ENCODE measurements at places on chromosomes 12 and 14.

GRCh38 chr12:7128681-7129286, at the start of gene RBP5:
RBP5 (minus strand) TSS chr12:7128889; CDS start chr12:7128775, 114 bp downstream.
- DNase-seq = no peak

DNA sequence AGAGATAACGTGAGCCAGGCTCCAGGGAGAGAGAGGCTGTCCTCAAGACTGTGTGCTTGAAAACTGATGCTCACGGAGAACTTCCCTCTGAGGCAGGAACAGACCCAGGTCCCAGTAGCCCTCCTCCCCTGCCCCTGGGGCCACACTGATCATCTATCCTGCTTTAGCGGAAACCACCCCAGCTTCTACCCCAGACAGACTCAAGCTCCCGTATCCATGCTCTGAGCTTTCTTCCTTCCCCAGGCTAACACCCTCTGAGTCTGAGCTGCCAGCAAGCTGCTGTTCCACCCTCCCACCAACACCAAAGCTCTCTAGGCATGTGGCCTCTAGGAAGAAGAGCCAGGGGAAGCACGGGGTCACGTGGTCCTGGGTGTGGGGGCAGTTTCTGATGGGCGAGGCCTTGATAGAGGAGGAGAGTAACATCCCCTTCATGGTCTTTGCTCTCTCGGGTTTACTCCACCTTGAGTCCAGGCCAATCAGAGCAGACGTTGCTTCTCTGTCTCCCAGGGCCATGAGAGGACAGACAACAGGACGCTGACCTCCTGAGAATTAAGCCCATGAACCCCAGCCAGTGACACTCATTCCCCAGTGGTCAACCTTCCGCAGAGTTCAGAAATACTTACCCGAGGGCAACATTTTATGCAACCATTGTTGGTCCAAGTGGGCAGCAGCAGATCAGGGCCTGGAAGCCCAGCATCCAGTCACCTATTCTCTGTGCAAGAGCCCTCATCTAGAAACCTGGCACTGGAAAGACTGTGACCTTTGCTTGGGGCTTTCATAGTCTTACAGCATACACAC, 1.4 kb downstream of the PCK2 start:
- DNase-seq = no peak

DNA sequence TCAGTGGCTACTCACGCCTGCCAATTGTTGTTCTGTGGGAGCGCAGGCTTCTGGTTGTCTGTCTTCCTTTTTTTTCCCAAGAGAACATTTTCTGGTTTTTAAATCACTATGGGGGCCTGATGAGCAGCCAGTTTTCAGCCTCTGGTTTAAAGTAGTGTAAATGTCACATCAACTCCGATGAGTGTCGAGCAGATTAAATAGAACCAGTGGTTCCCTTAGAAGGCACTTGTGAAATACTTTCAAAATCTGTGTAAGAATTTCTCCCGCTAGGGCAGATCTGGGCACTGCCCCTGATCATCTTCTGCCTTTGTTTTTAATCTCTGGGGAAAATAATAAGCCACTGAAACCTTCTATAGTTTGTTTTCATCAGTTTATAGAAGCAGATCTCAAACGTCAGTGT, 130.4 kb downstream of the PRIMA1 start:
- DNase-seq = no peak

DNA sequence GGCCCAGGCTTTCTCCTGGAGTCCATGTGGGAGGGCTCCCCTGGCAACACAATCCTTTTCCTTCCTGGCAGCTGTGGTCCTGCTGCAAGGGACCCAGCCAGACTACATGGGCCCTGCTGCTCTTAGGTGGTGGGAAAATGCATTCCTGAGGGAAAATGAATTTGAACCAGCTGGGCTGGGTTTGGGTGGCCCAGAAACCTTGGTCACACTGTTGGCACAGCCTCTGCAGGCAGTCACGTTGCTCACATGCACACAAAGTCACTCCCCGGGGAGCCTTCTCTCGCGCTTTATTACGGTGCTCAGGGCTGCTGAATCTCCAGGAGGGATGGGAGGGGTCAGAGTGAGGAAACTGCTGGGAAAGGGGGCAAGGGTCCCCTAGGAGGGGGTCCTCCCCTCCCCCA, 17.2 kb downstream of the PLEKHG3 start:
- no peak for DNase-seq

- DNase-seq = no peak
Observed at GRCh38 chr12:130711756-130712155, 4.3 kb downstream of the RIMBP2 start.

- DNase-seq = peak; percentile 14
Observed at GRCh38 chr14:98227000-98227726, 1044.8 kb downstream of the BCL11B start.

- peak; percentile 58 for DNase-seq
Observed at GRCh38 chr12:14416658-14417057, 51.2 kb downstream of the ATF7IP start.

DNA sequence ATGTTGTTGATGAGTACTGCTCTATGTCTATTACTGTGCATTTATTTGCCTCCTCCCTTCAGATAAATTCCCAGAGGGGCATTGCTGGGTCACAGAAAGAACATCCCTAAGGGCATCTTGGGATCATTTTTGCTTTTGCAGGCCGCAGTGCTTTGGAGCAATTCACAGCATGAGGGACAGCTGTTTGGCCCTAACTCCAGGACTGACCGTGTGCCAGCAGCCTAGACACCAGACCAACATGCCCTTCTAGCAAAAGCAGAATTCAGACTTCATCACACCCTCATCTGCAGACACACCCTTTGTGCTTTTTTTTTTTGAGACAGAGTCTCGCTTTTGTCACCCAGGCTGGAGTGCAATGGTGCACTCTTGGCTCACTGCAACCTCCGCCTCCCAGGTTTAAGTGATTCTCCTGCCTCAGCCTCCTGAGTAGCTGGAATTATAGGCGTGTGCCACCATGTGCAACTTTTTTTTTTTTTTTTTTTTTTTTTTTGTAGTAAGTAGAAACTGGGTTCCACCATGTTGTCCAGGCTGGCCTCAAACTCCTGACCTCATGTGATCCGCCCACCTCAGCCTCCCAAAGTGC, 31.0 kb downstream of the RNF34 start:
- no peak for DNase-seq

- DNase-seq = no peak
Observed at GRCh38 chr12:50038336-50038735, 13.0 kb upstream of the RACGAP1 start.

GRCh38 chr12:52119398-52120254, 40.1 kb downstream of the SMIM41 start:
- DNase-seq = no peak
